NCI-H510A treated with DMSO at 0.1 percent for 48 hours (cell line): ENCODE measurements at places on chromosomes 16 and 17.

- DNase-seq: no peak
Measured at GRCh38 chr16:50335196-50335958, 33.4 kb downstream of the BRD7 start.

DNA sequence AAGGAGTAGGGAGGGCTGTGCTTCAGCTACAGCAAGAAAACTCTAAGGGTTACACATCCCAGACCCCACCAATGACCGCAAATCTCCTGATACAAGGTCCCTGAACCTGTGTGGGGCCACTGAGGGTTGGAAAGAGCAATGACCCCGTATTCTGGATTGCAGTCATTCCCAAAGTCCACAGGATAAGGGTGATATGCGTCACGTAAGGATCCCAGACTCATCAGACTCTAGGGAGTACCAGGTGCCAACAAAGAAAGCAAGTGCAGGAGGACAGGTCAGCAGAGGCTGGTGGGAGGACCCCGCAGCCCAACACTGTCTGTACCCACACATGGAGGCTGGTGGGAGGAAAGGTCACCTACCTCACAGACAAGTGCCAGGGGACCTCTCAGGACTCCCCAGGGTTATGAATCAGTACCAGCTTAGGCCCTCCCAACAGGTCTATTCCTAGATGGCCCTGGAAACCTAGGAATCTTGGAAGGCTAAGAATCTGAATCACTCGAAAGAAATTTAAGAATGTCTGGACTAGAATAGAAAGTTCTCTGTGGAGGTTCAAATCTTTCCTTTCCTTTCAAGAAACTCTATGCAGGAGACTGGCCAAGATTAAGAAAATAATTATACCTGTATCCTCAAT lies 16.2 kb downstream of the PITPNA start:
- DNase-seq: no peak

GRCh38 chr16:56193951-56194726 lies 2.9 kb downstream of the GNAO1 start:
- DNase-seq: peak; percentile 79

- DNase-seq: no peak
Measured at GRCh38 chr16:48350736-48351135, 34.5 kb downstream of the SIAH1 start.

- DNase-seq: no peak
Measured at GRCh38 chr17:59530531-59530930, 34.9 kb upstream of the DHX40 start.

GRCh38 chr16:56221995-56222394 lies 30.7 kb downstream of the GNAO1 start:
- DNase-seq: no peak

DNA sequence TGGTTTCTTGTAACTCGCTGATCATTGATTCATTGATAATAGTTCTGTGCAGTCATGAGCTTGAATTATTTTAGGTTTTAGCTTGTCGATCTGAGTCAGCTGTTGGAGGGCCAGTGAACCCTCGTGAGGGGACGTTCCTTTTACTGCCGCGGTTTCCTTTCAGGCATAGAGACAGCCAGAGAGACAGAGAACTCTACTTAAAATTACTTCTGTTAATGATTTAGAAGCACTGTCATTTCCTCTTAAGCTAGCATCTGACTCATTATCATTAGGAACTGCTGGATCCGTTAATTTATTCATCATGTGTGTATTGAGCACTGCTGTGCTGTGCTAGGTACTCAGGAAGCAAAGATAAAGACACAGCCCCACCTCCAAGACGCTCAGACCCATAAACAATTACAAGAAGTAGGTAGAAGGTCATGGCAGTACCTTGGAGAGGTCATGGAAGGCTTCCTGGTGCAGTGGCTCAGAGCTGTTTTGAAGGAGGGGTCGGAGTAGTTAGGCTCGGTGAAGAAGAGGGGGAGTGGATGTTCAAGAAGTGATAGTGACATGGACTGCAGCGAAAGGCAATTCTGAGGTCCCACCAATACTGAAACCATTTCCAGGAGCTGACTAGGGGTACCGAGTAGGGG lies 3.3 kb downstream of the PGS1 start:
- no peak for DNase-seq

GRCh38 chr17:36739208-36739607 lies 137.8 kb downstream of the MRM1 start:
- DNase-seq: no peak

DNA sequence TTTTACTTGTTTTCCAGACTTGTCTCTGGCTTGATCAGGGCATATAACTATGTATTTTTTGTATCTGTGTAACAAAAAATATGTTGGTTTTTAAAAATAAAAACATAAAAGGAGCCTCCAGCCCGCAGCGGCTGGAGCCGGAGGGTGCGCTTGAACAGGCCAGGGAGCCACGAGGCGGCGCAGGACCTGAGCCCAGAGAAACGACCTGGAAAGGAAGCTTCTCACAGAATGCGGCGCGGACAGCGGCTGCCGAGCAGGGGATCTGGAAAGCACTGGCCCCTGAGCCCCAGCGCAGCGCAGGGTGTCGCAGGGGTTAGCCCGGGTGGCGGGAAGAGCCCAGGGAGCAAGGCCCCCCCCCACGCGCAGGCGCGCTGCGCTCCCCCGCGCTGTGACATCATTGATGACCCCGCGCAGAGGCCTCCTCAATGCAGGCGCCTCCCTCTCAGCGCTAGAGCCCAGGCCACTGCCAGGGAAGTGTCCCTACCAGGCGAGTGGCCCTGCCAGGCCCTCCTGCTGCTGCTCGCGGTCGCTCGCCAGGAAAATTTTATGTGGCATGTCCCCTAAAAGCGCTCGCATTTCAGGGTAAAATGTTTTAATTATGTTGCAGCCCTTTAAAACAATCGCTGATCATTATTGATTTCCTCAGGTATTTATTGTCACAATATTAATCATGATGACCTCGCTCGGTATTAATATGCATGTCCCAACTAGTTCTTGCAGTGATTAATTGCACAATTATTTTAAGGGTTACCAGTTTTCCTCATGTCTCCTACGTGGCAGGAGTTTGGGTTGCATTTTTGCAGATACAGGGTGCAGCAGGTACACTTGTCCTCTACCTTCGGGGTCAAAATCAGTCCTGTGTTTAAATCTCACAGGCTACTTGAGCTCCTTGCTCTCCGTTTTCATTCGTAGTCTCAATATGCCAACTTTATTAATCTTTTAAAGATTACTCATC lies 134.2 kb downstream of the USP22 start:
- DNase-seq: peak; percentile 99

- no peak for DNase-seq
Measured at GRCh38 chr17:4877089-4877488, 22.2 kb upstream of the C17orf107 start.

DNA sequence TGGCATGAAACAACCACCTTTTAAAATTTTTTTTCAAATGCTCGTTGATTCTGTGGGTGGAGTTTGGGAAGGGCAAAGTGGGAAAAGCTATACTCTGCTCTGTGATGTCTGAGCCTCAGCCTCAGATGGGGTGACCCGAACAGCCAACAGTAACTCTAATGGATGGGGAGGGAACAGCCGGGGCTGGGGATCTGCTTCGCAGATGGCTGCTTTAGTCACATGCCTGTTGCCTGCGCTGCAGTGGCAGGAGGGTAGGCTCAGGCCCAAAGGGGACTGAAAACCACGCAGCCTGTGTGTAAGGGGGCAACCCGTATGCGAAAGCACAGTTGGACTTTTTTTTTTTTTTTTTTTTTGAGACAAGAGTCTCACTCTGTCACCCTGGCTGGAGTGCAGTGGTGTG lies 14.9 kb upstream of the MAPK3 start:
- no peak for DNase-seq

DNA sequence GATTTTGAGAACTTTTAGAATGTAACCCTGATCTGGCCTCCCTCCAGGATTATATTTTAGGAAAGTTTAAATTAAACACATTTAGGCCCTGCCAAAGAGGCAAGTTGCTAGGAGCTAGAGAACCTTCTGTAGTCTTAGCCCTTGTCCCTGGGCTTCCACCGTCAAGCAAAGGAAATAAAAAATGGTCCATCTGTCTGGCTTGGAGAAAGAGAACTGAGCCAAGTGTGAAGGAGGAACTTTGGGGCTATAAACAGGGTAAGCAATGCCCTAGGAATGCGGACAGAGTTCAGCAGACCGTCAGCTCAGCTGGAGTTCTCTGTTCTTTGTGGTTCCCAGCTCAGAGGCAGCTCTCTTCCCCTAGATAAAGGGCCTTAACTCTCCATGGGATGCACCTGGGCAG lies 29.6 kb downstream of the RCVRN start:
- DNase-seq: no peak

GRCh38 chr17:58136669-58137279 lies 11.4 kb upstream of the OR4D1 start:
- DNase-seq: peak; percentile 3

DNA sequence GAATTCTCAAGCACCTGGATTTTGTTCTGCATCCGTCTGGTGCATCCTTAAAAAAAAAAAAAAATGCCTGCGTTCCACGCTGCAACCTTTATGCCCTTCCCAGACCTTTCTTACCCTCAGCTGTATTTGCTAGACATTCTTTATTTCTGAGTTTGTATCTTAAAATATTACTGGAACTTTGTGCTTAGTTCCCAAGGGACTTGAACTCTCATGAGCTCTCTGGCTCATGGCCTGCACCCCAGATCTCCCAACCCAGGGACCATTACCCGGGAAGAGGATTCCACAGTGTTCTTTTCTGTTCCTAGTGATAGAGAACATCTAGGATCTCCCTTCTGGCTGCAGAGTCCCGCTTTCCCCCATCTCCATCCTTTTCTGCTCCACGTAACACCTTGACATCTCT lies 28.9 kb upstream of the CLEC18A start:
- no peak for DNase-seq

DNA sequence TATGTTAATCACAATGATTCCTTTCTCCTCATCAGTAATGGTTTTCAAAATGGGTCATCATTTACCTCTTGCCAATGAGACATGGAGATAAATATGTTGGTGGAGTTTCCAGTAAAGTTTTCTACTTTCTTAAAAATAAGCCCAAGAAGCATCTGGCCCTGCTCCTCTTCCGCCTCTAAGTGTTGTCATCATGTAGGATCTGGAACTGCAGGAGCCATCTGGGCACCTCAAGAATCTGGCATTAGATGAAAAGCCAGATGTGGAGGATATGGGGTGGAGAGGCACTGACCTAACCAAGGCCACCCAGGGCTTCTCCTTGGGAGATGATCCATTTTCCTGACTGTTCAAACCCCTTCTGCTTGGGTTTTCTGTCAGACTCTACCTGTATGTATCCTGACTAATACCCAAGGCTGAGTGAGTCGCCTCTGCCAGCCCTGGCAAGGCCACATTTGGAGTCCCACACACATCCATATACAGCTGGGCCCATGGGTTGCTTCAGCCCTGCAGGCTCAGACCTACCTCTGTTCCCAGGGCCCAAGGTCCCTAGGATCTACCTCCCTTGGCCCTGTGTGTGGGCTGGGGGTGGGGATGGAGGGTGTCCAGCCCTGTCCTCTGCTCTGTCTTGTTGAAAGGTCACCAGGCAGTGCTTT lies 24.6 kb downstream of the CCDC182 start:
- no peak for DNase-seq

- DNase-seq: peak; percentile 83
Measured at GRCh38 chr17:32783602-32784001, 93.3 kb downstream of the MYO1D start.

DNA sequence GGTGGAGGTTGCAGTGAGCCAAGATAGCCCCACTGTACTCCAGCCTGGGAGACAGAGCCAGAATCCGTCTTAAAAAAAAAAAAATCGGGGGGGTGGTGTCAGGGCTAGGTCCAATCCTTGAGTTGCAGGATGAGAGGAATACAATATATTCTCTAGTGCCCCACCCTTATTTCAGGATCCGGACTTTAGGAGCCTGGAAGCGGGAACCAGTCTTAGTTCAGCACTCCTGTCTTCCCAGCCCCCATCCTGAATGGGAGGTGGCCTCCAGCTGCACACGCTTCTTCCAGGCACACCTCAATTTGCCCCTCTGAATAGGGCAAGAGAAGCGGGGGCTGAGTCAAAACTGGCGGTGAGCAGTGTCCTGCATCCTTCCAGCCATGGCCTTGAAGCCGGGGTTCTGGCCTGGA lies 1.6 kb downstream of the FHOD1 start:
- no peak for DNase-seq

DNA sequence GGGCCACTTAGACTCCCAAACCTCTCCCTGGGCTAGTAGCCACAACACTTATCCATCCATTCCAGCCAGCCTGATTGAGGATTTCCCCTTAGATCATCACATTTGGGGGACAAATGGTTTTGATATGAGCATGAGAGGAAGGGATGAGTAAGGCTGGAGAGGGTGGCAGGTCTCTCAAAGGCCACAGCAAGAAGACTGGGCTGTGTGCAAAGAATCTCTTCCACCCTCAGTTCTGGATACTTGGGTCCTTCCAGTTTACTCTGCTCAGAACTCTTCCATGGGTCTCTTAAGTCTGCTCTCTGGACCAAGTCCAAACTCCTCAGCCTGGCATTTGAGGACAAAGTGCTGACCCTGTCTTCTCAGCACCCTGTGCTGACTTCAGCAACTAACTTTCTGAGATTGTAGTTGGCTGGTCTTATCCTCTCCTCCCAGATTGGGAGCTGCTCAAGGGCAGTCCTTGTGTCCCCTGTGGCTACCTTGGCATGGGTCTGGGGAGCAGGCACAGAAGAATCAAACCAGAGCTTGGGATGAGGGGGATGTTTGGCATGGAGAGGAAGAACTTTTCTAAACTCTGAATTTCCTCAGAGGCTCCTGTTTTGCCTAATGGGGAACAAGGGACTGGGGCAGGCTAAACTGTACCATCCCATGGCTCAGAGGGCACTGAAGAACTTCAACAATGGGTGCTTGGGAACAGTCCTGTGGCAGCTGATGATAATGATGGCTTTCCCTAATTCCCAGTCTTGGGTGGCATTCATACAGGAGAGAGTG lies 3.1 kb upstream of the NFATC3 start:
- no peak for DNase-seq

- DNase-seq: no peak
Measured at GRCh38 chr17:27497696-27498095, 41.4 kb downstream of the KSR1 start.

DNA sequence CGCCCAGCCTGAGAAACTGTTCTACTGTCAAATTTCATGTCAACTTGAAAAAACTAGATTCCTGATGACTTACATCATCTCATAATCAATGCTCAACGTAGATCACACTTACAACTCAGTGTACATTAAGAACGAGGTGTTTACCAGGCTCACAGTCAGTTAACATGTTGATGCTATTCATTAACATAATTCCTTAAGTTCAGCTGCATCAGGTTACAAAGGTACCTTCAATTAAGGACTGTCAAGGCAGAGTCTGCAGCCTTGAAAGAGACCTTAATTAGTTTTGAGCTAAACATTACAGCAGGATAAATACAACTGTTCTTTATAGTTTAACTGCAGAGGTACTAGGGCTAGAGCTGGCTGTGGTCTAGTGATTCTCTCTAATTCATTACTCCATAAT lies 1.9 kb downstream of the GNA13 start:
- DNase-seq: no peak

GRCh38 chr17:31431098-31431851 lies 39.8 kb downstream of the RAB11FIP4 start:
- no peak for DNase-seq
